ENCODE measurements at places on chromosomes 2 and 18.
A peak's percentile ranks its signal among the peaks of the same experiment; 100 is the strongest.

- DNase-seq: no peak
Observed at GRCh38 chr2:69962986-69963730, 1.7 kb upstream of the ASPRV1 start.

DNA sequence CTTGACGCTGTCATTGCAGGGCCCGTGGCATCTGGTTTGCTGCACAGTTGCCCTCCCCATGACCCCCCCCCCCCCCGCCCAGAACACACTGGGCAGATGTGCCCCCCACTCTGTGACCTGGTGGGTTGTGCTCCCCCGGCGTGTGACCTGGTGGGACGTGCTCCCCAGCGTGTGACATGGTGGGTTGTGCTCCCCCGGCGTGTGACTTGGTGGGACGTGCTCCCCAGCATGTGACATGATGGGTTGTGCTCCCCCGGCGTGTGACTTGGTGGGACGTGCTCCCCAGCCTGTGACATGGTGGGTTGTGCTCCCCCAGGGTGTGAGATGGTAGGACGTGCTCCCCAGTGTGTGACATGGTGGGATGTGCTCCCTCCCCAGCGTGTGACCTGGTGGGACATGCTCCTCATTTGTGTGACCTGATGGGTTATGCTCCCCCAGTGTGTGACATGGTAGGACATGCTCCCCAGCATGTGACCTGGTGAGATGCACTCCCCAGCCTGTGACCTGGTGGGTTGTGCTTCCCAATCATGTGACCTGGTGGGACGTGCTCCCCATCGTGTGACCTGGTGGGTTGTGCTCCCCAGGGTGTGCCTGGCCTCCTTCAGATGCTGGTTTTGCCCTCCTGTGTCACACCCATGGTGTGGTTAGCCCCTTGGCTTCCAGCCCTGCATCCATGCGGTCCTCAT, 213.7 kb downstream of the AGAP1 start:
- DNase-seq: no peak

DNA sequence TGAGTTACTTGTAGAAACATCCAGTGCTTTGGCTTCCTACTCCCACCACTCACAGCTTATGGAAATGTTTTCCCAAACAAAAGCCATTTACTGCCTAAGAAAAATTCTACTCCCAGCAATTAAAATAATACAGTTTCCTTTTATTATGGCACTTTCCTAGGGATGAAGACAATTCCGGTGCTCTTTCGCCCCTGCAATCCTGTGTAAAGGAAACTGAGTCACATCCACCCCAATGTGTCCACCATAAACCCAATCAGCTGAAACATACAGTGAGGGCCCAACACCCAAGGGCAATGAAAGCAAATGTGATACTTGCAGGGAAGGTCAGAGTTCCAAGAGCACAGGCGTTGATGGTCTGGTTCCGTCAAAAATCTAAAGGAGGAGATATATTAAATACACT, 62.0 kb upstream of the ST3GAL5 start:
- no peak for DNase-seq

- no peak for DNase-seq
Observed at GRCh38 chr18:48407358-48407757, 1.8 kb downstream of the ZBTB7C start.

DNA sequence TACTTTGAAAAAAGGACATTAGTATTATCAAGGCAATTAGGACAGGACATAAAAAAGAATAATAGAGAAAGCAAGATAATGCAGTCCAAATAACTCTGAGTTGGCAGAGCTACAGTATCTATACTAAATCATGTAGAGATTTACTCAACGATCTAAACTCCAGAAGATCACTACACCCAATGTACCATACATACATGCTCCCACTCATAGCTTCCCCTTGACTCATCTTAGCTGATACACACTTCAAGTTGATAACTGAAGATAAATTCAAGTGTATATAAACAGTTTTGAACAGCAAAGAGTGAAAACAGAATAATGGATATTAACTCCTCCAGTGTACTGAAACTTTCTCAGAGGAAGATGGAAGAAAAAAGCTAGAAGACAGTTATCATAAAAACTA, 78.5 kb downstream of the SESTD1 start:
- DNase-seq: no peak

DNA sequence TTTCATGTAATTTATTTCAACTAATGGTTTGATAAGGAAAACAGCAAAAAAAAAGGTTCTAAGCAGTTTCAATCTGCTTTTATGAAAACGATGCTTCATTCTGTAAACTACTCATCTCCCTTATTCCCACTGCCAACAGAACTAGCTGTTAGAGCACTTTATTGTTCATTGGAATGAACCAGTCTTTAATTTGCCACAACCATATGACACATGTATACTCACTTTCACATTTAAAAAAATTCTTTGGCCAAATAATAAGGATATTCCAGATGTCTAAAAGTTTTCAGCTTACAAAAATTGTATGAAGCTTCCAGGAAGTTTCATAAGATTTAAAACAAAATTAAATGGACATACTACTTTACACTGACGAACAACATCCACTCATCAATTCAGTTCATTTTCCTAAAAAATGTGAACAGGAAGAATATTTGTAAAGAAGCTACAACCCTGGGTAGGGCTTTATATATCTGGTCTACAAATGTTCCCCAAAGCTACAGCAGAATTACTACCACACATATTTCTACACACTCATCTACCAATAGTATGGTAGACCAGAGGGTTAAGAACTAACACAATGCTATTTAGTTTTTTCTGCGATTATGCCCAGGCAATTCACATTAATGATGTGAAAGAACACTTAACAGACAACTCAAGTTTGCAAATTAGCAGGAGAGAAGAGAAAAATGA, 37.7 kb downstream of the ZNF521 start:
- no peak for DNase-seq

GRCh38 chr2:201357221-201357620, at the start of gene FLACC1:
Gene FLACC1, minus strand, starts transcription at chr2:201357345. Its CDS starts 5,941 bp downstream, at chr2:201351404.
- DNase-seq: no peak

GRCh38 chr18:45962866-45963265, 4.3 kb downstream of the EPG5 start:
- DNase-seq: peak; percentile 14

DNA sequence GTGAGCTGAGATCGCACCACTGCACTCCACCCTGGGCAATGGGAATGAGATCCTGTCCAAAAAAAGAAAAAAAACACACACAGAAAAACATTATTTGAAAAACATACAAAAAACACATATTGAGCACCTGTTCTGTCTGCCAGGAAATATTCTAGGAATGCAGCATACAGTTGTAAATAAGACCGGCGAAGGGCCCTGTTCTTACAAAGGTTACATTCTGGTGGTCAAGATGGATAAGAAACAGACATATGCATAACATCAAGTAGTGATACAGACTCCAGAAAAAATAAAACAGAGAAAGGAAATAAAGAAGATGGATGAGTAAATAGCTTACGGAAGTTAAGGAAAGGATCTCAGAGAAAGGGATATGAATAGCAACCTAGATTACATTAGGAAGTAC, 159.8 kb downstream of the GALNT3 start:
- no peak for DNase-seq

GRCh38 chr2:128440666-128441340, 122.1 kb upstream of the HS6ST1 start:
- no peak for DNase-seq

GRCh38 chr18:45122506-45122905, 441.8 kb downstream of the SETBP1 start:
- DNase-seq: no peak

DNA sequence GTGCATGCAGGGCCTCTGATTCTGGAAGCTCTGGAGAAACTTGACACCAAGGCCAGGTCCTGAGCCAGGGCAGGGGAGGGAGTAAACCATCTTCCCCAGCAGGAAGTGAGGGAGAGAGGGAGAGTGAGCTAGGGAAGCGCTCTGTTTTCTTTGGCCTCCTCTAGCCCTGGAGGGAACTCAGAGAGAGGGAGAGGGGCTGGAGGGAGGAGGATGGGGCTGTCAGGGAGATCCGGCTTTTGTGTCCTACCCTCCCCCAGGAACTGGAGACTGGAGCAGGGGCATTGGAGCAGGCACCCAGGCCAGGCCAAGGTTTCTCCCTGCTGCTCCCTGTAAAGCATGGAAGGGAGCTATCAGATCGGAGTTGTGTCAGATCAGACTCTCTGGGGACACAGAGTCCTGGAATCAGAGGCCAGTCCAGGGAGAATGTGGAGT, 22.7 kb upstream of the PKDCC start:
- DNase-seq: no peak

GRCh38 chr2:230924470-230925341, at the start of gene GPR55:
Gene GPR55, minus strand, starts transcription at chr2:230925242. Its CDS starts 14,280 bp downstream, at chr2:230910962.
- DNase-seq: peak; percentile 61

DNA sequence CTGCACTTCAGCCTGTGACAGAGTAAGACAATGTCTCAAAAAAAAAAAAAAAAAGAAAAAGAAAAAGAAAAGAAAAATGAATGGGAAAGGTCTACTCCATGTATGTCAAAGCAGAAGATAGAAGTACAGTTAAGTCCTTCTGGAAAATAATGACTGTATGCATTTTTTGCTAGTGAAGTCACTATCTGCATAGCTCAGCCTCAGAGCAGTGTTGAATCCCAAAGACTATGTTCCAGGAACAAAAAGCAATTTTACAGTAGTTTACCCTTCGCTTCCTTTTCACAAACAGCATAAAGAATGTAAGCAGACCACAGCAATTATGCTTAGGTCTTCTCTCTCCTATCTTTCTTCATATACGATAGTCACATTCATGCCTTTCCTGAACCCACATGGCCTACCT, 497.4 kb downstream of the CMPK2 start:
- no peak for DNase-seq

DNA sequence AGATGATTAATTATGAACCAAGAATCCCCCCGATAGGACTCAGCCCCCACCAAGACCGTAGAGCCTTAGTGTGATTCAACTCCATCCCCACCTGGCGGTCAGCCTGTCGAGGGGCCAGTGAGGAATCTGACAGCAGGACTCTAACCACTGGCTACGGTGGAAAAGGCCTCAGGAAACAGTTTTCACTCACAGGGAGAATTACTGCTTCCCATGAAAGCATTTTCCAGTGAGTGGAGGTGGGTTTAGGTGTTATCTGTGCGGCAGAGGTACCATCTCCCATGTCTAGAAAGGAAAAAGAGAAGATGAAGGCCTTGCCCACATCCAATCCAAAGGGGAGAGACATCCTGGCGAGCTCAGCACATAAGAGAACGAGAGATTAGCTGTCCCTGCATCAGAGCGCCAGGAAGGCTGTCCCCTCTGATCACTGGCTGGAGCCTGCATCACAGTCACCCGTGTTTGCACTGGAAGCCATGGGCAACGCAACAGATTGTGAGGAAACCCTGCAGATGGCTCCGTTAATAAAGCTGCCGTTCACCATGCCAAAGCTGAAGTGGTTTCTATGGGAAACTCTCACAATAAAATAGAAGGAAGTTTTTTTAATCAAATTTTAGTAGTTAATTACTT, 22.3 kb downstream of the COX7A2L start:
- DNase-seq: no peak

- DNase-seq: no peak
Observed at GRCh38 chr2:56671973-56672569, 488.3 kb downstream of the CCDC85A start.

DNA sequence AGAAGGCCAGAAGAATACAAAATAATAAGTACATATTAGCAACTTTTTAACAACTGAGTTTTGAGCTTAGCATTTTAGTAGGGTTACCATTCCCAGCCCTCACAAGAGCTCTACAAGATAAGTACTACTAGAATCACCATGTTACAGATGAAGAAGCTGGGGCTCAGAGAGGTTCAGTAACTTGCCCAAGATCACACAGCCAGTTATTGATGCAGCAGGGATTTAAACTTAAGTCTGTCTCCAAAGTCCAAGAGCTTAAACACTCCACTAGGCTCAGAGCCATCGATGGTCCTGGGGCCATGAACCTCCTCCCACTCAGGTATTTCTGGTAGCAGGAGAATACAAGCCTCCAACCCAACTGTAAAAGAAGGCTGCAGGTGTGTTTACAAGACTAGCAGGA, 30.8 kb downstream of the TNS1 start:
- no peak for DNase-seq

GRCh38 chr18:35467624-35468016, 30.1 kb downstream of the INO80C start:
- no peak for DNase-seq

GRCh38 chr2:215773728-215774127, 239.6 kb downstream of the MREG start:
- no peak for DNase-seq

GRCh38 chr2:109330056-109330455, 201.1 kb downstream of the SH3RF3 start:
- no peak for DNase-seq

DNA sequence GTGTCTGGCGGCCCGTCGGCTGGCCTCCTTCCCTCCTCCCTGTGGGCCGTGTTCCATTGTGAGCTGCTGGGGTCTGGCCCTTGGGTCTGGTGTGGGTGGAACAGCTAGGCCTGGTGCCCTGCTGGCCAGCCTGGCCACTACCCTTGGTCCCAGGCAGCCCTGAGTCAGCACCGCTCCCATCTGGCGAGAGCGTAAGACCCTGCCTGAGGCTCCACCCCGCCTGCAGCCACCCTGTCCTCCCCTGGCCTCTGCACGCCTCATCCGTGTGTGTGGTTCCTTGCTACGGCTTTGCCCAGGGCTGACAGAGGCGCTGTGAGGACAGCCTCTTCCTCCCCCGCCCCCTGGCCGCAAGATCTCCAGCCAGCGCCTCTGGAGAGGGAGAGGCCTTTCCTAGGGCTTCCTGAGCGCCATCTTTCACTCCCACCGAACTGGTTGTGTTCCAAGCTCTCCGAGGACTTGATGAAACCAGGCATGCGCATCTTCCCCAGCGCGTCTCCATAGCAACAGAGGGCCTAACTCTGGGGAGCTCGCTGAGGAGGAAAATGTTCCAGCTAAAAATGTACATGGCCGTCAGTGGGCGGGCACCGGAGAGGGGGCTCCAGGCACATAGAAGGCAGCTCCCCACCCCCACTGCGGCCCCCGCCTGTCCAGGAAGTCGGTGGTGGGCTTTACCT, 83.0 kb downstream of the STPG4 start:
- no peak for DNase-seq

- peak; percentile 55 for DNase-seq
Observed at GRCh38 chr2:24049485-24050021, at the start of gene FKBP1B. Gene FKBP1B, plus strand, starts transcription at chr2:24049741. Its CDS starts 109 bp downstream, at chr2:24049850.

DNA sequence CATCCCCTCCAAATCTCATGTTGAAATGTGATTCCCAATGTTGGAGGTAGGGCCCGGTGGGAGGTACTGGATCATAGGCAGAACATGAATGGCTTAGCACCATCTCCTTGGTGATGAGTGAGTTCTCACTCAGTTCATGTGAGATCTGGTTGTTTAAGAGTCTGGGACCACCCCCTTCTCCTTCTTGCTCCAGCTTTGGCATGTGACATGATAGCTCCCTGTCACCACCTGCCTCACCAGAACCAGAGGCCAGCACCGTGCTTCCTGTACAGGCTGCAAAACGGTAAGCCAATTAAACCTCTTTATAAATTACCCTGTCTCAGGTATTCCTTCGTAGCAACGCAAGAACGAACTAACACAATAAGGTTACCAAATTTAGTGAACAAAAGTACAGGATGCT, 95.4 kb downstream of the ZBTB7C start:
- DNase-seq: no peak

DNA sequence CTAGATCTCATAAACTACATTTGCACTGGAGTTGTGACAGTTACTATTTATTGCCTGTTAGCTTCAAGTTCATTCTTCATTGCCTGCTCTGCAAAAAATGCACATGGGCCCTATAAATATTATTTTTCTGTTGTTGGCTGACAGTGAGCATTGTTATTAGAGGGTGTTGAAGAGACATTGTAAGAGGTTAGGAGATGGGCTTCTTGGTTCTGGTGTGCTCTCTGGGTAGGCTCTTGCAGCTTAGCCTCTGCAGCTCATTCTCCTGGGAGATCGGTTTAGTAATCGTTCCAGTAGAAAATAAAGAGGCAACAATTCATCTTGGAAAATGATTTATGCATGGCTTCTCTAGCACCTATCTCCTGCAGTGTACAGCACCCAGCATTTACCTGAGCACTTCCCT, 113.8 kb upstream of the SCN7A start:
- no peak for DNase-seq

All from CD4-positive, alpha-beta T cell treated with Interleukin-6 for 4 hours (primary cell).